ENCODE measurements at places on chromosomes 2 and 18.

- no peak for DNase-seq
Observed at GRCh38 chr18:35072616-35073015, 31.4 kb downstream of the MAPRE2 start.

DNA sequence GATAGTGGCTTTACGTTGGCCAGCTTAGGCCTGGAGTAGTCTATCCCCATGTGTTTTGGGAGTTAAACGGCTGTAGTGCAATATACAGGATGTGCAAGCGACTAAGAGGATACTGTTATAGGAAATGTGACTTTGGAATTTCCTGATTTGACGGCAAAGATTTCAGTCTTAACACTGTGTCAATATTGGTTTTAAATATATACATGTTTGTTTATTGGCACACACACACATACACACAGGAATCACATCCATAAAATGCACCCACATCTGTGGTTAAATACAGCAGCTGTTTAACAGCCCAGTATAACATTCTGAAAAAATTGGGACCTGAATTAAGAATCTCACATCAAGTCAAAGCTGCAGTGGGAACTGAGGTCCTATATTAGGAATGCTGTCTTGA lies 347.1 kb downstream of the TXNL1 start:
- no peak for DNase-seq

DNA sequence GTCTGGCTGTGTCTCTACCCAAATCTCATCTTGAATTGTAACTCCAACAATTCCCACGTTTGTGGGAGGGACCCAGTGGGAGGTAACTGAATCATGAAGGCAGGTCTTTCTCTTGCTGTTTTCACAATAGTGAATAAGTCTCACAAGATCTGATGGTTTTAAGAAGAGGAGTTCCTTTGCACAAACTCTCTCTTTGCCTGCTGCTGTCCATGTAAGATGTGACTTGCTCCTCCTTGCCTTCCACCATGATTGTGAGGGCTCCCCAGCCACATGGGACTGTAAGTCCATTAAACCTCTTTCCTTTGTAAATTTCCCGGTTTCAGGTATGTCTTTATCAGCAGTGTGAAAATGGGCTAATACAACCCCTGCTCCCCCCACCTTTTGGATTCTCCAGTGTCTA lies 23.8 kb downstream of the VWA3B start:
- no peak for DNase-seq

DNA sequence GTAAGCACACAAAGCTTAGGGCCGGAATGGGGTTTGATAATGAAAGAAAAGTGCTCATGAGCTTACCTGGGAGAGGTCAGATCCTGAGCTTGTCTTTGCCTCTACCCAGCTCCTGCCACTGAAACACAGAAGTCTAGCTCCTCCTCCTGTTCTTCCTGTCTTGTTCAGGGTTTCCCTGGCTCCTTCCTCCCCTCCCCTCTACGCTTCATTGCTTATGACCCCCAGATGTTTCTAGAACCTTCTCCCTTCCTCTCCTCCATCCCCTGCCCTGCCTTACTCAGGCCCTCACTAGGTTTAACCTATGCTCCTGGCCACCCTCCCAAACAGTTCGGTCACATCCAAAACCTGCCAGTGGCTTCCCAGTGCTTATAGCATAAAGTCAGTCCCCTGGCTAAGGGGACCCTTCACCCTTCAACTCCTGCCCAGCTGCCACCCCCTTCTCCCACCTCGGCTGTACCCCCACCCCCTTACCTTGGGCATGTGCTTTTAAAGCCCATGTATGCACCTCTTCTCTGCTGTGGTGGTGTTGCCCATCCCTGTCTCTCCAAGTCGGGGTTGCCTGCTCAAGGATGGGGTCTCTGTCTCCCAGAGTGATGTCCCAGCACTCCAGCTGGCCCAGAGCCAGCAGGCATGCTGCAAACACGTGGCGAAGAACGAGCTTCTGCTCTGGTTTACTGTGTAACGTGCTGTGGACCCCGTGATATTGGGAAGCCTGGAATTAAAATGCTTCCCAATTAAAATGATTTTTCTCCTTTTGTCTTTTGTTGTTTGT lies 233.6 kb downstream of the TPGS2 start:
- no peak for DNase-seq

- no peak for DNase-seq
Observed at GRCh38 chr2:85536479-85536878, 2.5 kb upstream of the MAT2A start.

- no peak for DNase-seq
Observed at GRCh38 chr2:142585785-142586184, 291.7 kb upstream of the KYNU start.

GRCh38 chr2:89850881-89851582 lies 1159.6 kb downstream of the RPIA start:
- no peak for DNase-seq

GRCh38 chr2:237987268-237987667 lies 20.5 kb downstream of the UBE2F start:
- no peak for DNase-seq

DNA sequence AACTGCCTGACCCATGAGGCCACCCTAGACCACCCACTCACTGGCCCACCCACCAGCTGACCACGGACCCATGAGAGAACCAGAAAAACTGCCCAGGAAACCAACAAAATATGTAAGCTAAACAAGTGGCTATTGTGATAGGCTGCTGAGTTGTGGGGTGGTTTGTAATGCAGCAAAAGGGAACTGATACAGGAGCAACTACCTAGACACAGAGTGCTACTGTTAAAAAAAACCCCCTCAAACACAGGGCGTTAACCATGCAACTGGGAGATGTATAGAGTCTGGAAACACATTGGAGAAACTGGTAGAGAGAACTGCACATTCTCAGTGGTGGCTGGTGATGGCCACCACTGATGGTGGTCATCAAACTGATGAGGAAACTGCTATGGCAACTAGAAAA lies 206.3 kb upstream of the GYPC start:
- no peak for DNase-seq

DNA sequence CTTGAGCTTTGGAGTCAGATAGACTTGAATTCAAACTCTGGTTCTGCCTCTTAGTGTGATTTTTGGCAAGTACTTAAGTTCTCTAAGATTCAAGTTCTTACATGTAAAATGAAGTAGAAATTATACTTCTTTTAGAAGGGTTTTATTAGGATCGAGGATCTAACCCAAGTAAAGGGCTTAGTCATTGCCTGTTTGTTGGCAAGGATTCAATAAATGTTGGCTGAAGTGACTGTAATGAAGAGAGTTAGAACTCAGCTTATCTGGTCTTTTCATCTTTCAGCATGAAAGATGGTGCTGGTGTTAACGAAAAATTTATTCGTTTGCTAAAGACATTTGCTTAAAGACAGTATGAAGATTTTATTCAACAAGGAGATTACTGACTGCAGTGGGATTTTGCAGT lies 315.9 kb upstream of the THUMPD2 start:
- no peak for DNase-seq

DNA sequence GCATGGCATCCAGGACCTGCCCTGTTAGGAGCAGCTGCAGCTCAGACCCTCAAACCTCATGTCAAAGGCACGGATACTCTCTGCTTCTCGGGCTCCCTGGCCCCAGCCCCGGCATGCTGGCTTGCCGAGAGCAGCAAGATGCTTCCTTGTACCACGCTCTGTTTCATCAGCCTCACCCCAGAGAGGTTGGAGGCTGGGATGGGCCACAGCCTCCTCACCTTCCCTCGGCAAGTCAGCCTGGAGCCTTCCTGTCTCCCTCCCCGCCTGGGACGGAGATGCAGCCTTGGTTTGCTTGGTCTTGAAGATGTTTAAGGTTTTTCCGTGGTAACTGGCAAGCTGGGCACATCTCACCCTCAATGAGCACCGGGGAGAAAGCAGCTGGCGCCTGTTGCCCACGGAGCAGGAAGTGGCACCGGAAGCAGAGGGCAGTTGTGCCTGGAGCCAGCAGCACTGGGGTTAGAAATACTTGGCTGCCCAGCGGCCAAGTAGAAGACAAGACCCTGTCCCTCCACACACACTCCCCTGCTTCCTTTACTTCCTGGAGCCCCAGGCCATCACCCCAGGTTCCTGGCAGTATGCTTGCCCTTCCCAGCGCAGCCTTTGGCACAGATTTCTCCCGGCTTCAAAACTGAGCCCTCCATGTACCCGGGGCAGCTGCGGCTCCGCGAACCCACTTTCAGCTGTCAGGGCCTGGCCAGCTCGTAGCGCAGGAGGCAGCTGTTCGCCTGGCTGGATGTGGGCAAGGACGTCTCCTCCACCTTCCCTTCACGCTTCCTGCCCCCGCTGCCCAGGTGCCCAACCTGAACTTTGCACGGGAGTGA lies 17.4 kb downstream of the FBLN7 start:
- no peak for DNase-seq

- no peak for DNase-seq
Observed at GRCh38 chr2:216516730-216517350, 18.2 kb downstream of the RPL37A start.

Measured in HuH-7.5 (cell line).